ENCODE measurements at places on chromosomes 7 and 10. TPM values are rescaled to one million over a fixed set of nuclear protein-coding genes. Genes with fewer than 3 reads are reported as not detected.

ABLIM1 gene
- 28.6 TPM for total RNA-seq

TRIM4 gene
- 16.3 TPM for total RNA-seq

MACC1 gene
- not detected for total RNA-seq

CYP3A5 gene
- total RNA-seq: not detected

IKZF1 gene
- total RNA-seq: not detected

LIPK gene
- total RNA-seq: not detected

PSD gene
- total RNA-seq: under 0.01 TPM

R3HCC1L gene
- total RNA-seq: 17.5 TPM

FZD1 gene
- total RNA-seq: 0.97 TPM

SOSTDC1 gene
- not detected for total RNA-seq

KIF11 gene
- 37.4 TPM for total RNA-seq
